Stimulated activated CD8-positive, alpha-beta memory T cell treated with anti-CD3 and anti-CD28 coated beads, Interleukin-4, amount 100 ng/mL, for 4 hours (primary cell): ENCODE measurements at places on chromosomes 4 and X.

DNA sequence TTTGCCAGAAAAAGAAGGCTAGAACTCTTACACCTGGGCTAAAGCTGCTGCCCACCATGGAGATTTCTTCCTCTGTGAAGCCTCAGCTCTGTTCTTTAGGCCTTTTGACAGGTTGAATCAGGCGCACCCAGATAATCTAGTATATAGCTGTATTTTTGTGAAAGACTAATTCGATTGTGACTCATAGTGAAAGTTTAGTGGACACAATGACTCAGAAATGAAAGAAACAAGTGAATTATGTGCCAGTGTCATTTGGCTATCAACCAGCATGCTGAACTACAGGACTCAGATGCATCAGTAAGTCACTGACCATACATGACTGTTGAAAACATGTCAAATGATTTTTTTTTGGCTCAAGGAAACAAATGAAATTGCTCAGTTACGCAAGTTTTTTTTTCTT is 425.4 kb downstream of the SLITRK2 start:
- DNase-seq: no peak

DNA sequence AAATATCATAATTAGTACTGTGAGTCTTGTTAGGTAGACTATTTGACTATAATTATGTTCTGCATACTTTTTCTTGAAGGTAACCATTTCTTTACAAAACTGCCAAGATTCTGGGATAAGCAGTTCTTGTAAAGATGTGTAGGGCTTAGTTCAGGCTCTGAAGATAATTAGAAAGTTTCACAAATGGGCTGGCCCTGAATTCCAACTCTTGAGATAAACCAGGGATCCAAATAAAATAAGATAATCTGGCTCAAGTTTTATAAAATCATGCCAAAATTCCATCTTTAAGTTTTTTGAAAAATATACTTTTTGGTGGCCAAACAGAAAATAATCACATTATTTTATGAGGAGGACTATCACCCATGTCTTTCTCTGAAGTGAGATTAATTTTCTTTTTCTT is 35.5 kb upstream of the GLRB start:
- DNase-seq: no peak

- no peak for DNase-seq
Observed at GRCh38 chr4:113325876-113326615, 276.6 kb downstream of the ANK2 start.

DNA sequence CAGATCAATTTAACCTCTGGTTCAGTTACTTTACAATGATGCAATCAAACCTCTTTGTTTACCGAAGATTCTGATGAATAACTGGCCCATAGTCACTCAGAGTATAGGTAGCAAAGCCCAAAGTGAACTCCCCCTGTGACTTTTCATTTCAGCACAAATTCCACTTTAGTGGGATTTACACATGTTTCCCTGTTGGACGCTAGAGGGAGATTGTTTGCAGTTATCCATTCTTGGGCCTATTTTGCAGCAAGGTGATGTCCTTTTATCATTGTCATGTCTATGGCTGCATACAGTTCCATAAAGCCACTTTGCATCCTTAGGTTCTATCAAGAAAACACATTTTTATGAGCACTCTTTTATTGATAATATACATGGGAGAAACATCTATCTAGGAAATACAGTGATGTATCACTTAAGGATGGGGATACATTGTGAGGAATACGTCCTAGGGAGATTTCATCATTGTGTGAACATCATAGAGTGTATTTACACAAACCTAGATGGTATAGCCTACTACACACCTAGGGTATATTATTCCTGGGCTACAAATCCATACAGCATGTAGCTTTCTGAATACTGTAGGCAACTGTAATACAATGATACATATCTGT is 14.5 kb upstream of the DKK2 start:
- DNase-seq: no peak

DNA sequence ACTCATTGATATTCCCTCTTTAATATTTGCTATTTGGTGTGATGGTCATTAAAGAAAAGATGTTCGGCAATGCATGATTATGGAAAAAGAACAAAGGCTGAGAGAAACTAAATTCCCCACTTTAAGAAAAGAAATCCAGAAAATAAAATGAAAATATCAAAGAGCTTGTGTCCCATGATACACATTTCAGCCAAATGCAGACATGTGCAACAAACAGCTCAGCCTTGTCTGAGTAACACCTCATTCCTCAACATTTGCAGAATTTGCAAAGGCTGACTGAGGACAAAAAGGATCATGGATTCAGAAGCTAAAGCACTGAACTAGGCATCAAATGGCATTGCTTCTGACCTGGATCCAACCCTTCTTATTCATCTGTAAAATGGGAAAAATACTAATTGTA is 281.0 kb downstream of the RAB28 start:
- no peak for DNase-seq

- no peak for DNase-seq
Observed at GRCh38 chrX:107728371-107729099, 47.1 kb downstream of the TSC22D3 start.

- no peak for DNase-seq
Observed at GRCh38 chr4:16083241-16084191, at the start of gene PROM1. Gene PROM1, minus strand, starts transcription at chr4:16084023. Its CDS starts 8,117 bp downstream, at chr4:16075906.

DNA sequence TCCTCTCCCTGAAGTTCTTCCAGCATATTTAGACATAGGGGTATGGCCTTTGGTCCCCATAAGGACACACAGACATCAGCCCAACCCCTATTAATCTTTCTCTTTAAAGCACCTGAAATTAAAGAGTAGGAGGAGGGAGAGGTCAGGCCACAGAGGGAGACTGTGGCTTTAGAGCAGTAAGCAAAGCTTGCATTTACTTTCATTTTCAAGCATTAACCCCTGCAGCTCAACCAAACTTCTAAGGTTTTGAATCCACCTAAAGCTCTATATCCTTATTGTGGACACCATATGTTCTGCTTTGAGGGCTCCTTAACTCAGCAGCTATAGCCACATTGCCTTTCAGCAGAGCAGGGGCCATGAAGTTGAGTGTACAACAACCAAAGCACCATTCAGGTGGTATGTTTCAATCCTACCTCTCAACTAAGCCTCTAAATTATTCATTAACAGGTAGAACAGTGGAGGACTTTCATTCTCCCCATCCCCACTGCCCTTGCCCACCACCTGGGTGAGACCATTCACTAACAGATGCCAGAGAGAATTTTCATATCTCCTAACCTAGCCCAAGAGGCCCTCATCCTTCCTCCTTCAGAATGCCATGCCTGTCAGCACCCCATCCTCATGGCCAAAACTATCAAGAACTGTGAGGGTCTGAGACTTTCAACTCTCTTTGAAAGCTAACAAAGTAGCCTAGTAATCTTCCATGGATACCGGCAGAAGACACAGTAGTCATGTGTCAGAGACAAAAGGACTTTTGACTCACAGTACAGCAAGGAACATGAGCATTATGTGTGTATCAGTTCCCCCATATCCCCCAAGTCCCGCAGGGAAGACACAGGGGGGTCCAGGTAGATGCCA is 20.8 kb downstream of the LIN54 start:
- no peak for DNase-seq

- DNase-seq: no peak
Observed at GRCh38 chr4:28469387-28469786, 1608.7 kb downstream of the STIM2 start.

DNA sequence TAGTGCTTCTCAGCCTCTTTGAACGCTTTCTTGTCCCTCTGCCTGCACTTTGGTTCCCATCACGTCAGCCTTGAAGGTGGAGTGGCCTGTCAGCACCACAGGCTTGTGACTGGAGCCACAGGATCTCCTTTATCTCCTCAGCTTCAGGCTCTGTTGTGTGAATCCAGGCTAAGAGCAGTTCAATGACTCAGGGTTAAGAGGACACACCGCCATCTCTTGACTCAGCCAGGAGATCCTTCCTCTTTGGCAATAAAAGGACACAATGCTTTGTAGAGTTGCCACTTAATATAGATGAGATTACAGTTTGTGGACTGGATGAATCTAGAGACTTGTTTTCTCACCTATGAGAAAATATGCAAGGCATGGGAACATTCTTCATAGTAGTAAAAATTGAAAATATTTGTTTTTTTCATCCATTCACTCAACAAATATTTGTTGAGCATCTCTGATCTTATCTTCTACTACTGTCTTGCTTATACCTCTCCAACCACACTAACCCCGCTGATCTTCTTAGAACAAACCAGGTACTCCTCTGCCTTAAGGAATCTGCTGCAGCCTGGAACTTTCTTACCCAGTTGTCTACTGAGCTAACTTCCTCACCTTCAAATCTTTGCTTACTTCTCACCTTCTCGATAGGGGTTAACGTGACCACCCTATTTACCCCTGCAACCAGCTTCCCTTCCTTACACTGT is 62.3 kb downstream of the UCHL1 start:
- no peak for DNase-seq

DNA sequence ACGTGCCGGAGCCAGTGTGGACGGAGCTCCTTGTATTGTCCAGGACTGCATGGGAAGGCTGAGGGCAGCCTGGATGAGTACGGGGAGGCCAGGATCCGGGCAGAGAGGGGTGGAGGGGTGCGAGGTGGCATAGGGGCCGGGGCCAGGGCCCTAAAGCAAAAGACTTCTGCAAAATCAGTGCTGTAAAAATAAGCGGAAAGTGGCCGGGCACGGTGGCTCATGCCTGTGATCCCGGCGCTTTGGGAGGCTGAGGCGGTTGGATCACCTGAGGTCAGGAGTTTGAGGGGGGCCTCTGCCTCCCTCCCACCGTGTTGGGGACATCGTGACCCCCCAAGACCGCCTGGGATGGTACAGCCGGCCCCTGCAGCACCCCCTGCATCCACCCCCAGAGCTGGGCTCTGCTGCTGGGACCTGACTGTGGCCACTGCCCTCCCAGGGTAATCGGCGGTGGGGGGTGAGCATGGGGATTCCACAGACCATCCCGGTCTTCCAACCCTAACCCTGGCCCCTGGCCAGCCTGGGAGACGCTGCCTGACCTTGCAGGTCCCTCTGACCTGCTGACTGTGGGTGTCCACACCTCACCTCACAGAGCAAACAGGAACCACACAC is 23.4 kb upstream of the PLCXD1 start:
- no peak for DNase-seq

- DNase-seq: no peak
Observed at GRCh38 chr4:83283181-83283580, 1.4 kb downstream of the COQ2 start.
